EL (cell line): ENCODE measurements at places on chromosomes 5 and 9.

DNA sequence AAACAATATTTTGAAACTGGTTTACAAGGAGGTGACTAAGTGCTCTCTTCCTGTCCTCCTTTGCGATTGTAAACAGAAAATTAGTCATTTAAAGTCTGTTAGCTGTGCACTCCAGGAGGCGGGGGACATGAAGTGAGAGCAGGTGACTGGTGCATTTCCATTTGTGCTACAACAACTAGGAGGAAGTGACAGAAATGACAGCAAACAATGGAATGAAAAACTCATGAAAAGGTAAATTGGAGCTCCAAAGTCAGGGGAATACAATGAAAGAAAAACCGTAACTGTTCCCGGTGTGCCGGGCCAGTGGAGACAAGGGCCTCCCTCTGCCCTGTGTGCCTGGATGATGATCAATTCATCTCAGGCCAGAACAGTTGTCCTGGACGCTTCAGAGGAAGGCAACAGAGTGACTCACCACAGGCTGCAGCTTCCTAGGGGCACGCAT is 439.9 kb downstream of the GADD45G start:
- DNase-seq, result no peak

DNA sequence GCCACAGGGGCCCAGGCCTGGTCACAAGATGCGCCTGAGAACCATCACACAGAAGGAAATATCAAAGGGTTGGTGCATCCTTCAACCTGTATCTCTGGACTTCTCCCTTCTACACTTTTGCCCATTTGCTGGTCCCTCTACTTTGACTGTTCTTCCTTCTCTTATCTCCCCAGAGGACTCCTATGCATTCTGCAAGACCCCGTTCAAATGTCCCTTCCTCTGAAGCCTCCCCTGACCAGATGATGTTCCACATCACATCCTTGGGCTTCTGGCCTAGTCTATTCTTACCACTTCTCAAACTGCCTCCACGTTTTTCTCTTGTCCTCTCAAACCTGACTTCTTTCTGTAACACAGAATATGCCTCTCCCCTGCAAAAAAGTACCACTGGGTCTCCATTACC is 34.3 kb downstream of the STK10 start:
- DNase-seq, result no peak

DNA sequence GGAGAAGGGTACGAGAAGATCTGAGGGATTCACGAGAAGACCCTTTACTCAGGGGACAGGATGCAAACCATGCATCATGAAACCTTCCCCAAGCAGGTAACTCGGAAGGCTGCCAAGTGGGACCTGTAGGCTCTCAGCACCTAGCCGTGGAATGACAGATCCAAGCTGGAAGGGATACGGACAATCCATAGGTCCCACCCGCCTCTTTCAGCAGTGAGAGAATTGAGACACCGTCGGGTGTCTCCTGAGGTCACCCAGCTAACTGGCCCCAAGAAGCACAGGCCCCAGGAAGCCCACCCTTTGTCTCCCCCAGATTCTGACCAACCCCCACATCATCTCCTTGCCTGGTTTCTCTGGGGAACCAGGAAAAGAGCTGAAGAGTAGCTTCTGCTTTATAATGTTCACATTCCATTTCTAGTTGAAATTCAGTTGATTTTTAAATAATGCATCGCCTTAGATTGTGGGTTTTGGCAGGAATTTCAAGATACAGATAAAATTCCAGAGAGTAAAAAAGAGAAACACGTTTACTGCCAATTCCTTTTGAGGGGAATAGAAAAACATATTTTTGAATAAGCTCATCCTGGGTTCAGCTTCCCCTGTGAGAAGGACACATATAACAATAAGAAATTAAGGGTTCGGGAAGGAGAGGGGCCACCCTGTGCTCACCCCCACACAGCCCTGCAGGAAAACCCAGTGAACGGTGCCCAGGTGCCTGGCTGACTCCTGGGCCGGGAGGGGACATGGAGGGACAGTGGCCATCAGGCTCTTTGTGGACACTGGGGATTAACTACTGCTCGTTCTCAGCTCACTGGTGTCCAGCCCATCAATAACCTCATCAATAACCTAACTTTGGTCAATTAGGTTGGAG is 51.1 kb downstream of the NSUN2 start:
- DNase-seq, result no peak

DNA sequence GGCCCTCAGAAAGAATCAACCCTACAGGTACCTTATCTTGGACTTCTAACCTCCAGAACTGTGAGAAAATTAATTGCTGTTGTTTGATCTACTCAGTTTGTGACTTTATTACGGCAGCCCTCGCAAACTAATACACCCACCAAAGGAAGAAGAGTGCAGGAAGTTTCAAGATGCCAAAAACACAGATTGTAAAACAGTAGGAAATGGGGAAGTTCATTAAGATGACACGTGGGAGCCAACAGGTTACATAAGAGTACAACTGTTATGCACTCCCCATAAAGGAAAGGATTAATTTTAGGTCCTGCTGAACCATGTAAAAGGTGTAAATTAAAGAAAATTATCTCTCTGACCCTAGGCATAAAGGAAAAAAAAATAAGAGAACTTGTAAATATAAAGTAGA is 294.3 kb downstream of the EPB41L4A start:
- DNase-seq, result no peak

GRCh38 chr9:115226152-115226551 is 108.2 kb upstream of the TNC start:
- DNase-seq, result no peak

DNA sequence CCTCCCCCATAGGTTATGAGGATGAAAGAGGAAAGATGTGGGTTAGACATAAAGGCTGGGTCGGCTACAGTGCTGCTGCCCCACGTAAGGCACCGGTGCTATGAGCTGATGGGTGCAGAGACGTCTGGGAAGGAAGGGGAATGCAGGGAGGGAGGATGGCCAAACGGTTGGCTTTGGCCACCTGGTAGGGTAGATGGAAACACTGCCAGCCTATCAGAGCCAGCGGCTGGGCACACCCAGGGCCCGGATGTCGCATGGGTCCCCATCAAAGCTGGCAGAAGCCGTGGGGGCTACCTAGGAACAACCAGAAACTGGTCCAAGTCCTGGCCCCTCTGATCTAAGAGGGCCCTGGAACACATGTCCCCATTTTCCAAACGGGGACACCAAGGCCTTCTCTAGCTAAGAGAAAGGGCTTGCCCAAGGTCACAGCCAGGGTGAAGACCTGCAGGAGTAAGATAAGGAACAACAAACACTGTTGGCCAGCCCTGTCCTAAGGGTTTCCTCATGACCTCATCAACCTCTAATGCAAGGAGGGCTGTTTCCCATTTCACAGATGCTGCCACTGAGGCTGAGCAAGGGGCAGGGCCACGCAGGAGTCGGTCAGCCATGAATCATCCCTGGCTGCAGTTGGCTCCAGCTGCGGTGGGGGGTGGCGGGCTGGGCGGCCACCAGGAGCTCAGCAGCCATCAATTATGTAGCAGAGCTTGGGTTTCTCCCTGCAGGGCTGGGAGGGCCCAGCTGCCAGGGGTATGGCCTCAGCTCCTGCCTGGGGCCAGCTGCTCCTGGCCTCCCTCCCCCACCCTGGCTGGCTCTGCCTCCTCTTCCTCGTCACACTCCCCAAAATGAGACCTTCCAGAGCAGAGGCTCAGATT is 4.9 kb downstream of the SH3GLB2 start:
- DNase-seq, result peak; percentile 79

- peak; percentile 18 for DNase-seq
These were observed 11.2 kb upstream of the CCDC152 start for GRCh38 chr5:42745426-42745825.

GRCh38 chr5:545641-546375 is 21.6 kb upstream of the SLC9A3 start:
- DNase-seq, result no peak

- DNase-seq, result no peak
These were observed 3.0 kb upstream of the RGS14 start for GRCh38 chr5:177354711-177355110.

- DNase-seq, result no peak
These were observed 30.4 kb downstream of the ACO1 start for GRCh38 chr9:32414856-32415255.
